ENCODE measurements at places on chromosomes 11 and 22.

- no peak for DNase-seq
Observed at GRCh38 chr11:128300785-128301184, 286.6 kb downstream of the ETS1 start.

DNA sequence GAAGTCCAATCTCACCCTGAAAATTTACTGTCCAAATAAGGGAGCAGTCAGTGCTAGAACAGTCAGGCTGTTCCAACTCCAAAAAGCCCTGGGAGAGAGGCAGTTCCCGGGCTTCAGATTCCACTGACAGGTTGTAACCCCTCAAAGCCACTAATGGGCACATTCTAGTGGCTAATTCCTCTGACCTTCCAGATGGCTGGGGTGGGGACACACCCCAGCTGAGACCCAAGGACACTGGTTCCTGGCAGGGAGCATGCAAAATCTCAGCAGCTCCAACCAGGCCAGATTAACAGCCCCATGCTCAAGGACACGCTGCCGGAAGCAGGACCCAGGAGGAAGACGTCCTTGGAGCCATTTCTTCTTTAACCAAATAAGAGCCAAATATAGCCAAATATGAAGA is 92.7 kb downstream of the RPL27A start:
- no peak for DNase-seq

DNA sequence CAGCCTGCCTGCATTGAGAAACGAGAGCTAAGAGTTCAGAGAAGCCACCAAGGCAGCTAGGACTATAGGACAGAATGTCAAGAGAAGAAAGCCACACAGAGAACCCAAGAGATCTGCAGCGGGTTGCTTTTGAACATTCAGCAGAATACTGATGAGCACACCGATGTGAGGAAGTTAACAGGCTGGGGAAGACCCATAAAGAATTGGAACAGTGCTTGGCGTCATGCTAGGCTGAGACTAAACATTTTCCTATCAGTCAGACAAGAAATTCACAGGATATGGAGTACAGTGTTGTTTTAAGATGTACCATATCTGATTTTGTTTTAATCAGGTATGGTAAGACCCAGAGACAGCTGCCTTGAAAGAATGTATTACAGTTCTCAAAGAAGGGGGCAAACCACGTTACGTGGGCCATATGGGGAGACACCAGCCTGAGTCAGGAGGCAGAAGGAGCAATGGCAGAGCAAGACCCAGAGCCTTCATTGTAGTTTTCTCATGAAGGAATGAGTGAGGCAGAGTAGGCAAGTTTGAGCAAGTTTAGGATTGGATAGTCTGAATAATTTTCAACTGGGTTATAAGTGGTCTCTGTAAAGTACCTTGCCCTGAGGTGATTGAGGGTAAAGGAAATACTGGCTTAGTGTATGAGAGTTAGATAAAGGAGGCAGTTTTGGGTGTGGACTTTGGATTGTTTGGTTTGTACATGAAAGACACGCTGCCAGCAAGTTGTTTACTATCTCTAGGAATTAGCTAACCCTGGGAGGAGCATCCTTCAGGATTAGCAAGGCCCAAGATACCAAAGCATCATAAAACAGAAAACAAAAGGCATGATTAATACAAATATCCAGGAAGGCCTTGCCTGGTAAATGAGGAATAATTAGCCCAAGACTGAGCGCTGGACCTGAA is 14.3 kb downstream of the LRRC75B start:
- no peak for DNase-seq

DNA sequence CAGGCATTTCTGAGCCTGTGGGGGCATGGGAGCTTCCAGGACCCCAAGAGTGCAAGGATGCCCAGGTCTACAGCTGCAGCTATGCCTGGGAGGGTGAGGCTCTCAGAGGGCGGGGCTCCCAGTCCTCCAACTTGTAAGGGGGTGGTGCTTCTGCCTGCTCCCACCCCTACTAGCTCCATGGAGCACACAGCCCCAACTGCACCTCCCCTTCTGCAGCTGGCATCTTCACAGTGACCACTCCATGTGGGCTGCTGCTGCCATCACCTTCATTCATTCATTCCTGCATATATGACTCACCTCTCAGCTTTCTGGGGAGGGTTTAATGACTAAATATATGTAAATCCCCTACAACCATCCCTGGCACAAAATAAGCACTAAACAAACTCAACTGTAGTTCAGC is 43.8 kb downstream of the CHST1 start:
- DNase-seq, result no peak

GRCh38 chr11:33490842-33491370 is 209.7 kb downstream of the C11orf91 start:
- no peak for DNase-seq

DNA sequence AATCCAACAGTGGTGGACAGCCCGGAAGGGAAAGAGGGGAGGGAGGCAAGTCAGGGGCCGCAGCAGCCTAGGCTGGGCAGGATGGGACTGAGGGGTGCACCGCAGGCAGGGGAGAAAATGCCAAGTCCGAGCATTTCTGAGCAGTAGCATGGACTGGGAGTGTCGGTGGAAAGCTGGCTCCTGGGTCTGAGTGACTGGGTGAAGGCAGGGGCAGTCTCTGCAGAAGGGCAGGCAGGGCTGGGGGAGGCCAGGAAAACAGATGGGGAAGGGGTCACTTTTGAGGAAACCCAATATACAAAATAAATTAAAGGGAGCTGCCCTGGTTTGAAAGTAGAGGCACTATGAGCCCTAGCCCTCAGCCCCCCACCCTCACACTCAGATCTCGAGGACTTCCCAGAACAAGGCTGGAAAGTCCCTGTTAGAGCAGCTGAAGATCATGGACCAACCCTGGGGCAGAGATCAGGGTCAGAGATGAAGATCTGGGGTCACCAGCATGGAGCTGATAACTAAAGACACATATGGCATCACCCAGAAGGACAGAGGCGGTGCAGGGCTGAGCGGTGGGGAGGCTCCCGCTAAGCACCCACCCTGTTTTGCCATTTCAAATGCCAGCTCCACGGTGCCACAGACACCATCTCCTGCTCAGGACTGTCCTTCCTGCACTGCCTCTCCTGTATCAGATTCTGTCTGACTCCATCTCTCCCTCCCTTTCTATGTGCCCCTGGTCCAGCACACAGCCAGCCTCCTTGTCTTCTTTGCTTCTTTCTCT is 32.4 kb upstream of the ETS1 start:
- no peak for DNase-seq

DNA sequence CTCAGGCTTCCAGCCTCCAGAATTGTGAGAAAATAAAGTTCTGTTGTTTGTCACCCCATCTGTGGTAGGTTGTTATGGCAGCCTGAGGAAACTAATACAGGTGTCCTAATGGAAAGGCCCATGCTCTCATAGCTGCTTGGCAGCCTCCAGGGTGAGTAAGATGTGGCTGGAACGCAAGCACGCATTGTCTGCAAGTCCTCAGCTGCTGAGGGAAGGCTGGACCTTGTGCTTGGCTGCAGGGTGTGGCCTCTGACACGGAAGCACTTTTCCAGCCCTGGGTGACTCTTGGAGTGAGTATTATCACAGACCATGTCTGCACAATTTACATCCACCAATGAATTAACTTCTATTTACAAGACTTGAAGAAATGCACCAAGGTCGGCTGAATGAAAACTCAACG is 44.4 kb upstream of the BARX2 start:
- no peak for DNase-seq

All from hematopoietic multipotent progenitor cell (in vitro differentiated cells).